ENCODE measurements at places on chromosomes 2 and 18.

- peak; percentile 3 for DNase-seq
Observed at GRCh38 chr2:203484266-203485112, 50.6 kb downstream of the RAPH1 start.

- DNase-seq = no peak
Observed at GRCh38 chr18:64333584-64333983, 184.7 kb upstream of the LINC00305 start.

DNA sequence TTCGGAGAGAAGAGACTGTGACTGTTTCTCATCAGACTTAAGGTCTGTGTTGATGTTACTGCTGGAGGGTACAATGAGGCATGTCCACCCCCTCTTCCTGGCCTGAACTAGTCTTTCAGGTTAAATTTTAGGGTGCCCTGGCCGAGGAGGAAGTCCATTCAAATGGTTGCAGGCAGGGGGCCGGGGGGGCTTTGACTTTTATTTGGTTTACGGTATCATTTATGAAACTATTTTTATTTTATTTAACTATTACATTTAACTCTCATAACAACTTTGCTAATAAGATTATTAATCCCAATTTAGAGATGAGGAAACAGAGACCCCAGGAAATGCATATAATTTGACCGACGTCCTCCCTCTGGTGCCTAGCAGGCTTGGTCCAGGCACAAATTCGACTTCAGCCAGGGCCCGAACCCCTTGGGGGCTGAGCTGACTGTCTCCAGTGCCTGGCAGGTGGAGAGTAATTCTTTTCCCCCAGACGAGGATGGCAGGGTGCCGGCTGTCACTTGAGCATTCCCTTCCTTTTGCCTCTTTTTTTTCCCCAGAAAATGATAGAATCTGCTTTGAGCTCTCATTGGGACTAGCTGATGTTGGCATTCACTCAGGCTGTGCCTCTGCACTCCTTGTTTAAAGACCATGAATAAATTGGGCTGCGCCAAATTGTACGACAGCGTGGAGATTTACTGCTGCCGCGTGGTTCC, 255.3 kb upstream of the SALL3 start:
- DNase-seq = no peak

- DNase-seq = no peak
Observed at GRCh38 chr2:55751966-55752365, 58.3 kb upstream of the PNPT1 start.

- no peak for DNase-seq
Observed at GRCh38 chr18:8503248-8503647, 106.0 kb upstream of the RAB12 start.

DNA sequence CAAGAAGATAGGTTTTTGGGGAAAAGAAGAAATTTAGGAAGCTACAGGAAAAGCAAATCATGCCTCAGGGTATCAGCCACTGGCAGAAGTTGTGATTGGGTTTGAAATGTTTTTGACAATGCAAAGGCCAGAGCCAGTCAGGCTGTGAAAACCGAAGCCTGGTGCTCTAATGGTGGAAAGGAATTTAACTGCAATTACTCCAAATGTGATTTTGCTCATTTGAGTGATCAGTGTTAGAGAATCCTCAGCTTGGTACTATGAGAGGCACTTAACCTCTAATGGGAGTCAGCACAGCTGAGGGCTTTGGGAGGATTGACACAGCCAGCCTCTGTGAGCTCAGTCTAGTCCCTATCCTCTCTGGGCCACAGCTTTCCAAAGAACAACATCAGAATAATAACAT, 176.5 kb downstream of the LRRTM1 start:
- no peak for DNase-seq

GRCh38 chr18:45637546-45638327, 22.5 kb downstream of the SLC14A2 start:
- DNase-seq = no peak

- DNase-seq = no peak
Observed at GRCh38 chr18:60017371-60017770, 117.6 kb downstream of the PMAIP1 start.

DNA sequence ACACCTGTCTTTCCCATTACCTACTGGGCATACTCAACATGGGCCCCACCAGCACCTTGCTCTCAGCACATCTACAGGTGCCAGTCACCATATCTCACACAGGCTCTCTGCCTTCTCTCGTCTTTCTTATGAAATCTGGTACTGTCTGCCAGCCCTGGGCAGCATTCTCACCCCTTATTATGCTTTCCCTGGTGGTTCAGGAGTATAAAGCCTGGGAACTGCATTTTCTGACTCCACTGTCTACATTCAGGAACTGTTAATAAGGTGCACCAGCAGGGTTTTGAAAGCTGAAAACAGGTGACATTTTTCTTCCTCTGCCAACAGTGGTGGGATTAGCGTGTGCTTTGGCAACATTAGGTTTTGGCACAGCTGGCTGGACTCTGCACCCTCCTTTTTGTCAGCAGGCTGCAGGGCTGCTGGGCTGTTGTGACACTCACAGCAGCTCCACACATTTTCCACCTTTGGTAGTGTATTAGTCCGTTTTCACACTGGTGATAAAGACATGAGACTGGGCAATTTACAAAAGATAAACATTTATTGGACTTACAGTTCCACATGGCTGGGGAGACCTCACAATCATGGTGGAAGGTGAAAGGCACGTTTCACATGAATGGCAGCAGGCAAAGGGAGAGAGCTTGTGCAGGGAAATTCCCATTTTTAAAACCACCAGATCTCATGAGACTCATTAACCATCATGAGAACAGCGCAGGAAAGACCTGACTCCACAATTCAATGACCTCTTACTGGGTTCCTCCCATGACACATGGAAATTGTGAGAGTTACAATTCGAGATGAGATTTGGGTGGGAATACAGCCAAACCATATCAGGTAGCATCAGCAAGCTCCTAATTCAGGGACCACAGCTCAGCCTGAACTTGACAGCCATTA, 343.1 kb upstream of the LYPD1 start:
- no peak for DNase-seq

GRCh38 chr2:144132357-144132756, 387.6 kb downstream of the ZEB2 start:
- DNase-seq = no peak

- peak; percentile 91 for DNase-seq
Observed at GRCh38 chr2:189783927-189784867, at the start of the genes ORMDL1 and PMS1. Gene ORMDL1, minus strand, starts transcription at chr2:189784339. Its CDS starts 1,744 bp downstream, at chr2:189782595. Gene PMS1, plus strand, starts transcription at chr2:189784450. Its CDS starts 7,360 bp downstream, at chr2:189791810.

- no peak for DNase-seq
Observed at GRCh38 chr18:22141211-22141610, 28.2 kb upstream of the GATA6 start.

GRCh38 chr2:86661333-86661732, 37.7 kb upstream of the RNF103 start:
- no peak for DNase-seq

- no peak for DNase-seq
Observed at GRCh38 chr2:241978670-241979069, 109.1 kb downstream of the RTP5 start.

- DNase-seq = no peak
Observed at GRCh38 chr2:201406077-201406662, 45.1 kb downstream of the TRAK2 start.

DNA sequence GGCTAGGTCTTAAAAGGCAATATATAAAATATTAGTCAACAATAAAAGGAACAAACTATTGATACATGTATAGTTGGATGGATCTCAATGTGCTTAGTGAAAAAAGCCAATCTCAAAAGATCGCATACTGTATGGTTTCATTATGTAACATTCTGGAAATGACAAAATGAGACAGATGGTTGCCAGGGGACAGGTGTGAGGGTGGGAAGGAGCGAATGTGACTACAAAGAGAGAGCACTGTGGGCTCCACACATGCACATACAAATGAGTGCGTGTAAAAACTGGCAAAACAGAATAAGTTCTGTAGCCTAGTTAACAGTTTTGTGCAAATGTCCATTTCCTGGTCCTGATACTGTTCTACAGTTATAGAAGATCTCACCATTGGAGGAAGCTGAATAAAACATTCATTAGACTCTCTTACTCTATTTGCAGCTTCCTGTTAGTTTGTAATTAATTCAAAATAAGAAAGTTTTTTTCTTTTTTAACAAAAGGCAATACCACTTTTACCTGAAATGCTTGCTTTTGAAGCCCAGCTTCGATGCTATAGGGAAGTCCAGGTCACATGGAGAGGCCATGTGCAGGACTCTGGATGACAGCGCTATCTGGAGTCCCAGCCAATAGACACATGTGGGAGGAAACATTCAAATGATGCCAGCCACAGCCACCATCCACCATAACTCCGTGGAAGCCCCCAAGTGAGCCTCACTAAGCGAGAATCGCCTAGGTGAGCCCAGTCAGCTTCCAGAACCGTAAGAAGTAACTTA, 21.0 kb upstream of the C2orf80 start:
- DNase-seq = no peak

DNA sequence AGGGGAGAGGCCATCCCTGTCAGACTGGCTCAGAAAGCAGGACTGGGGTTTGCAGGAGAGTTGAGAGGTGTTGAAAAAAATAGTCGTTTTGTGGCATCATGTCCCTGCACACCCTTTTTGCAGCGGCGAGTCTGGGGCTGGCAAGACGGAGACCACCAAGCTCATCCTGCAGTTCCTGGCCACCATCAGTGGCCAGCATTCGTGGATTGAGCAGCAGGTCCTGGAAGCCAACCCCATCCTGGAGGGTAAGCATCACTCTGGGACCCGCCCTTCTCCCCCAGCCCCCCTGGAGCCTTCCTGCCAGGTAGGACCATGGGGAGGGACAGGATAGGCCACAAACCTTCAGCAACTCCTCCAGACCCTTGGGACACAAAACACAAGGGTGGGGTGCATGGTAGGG, 34.2 kb downstream of the MYO7B start:
- no peak for DNase-seq

- DNase-seq = no peak
Observed at GRCh38 chr2:205403244-205403825, 279.0 kb upstream of the NRP2 start.

DNA sequence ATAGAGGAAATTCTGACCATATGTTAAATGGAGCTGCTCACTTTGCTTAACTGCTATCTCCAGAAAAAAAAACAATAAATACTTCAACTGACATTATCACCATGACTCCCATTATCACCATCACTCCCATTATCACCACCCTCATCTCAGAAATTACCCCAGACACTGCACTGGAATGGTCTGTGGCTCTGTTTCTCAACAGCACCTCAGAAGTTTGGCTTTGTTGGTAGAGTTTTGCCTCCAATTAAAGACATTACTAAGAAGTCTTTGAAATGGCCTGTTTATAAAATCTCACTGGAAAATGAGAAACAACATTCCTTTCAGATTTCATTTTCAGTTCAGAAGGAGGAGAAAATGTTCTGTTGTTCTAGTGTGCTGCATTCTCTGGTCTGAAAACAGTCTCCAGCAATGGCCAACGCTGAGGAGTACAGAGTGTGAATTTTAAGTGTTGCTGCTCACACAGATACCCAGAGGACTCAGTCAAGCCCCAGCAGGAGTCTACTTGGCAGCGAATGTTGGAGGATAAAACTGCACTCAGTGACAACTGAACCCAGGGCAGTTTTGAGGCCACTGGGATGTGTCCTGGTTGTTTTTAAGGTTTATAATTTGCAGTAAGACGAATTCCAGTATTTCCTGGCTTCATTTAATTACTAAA, 364.5 kb upstream of the CDH2 start:
- DNase-seq = no peak

- DNase-seq = no peak
Observed at GRCh38 chr2:178220814-178221213, 26.5 kb downstream of the OSBPL6 start.

GRCh38 chr18:80033181-80034067, 810 bp upstream of the RBFA start:
- peak; percentile 64 for DNase-seq

DNA sequence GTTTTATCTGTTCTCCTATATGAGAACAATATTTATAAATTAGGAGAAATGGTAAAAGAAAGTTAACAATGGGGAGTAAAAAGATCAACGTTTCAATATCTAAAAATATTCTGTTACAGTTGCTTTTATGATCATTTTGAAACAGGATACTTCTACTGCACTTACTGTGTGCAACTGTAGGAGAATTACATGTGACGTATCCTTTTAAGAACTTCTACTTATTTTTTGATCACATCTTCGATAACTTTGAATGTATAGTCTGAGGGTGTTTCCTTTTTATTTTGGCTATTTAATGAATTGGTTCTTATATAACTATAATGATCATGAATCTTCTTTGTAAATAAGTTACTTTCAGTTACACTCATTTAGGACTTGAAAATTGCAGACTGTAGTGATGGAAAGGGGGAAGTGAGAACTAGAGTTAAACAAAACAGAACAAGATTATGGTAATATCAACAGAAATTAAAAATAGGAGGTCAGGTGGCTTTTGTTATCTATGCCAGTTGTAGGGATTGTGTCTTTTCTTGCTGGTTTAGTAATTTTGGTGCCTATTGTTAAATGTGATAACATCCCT, 109.9 kb downstream of the MSTN start:
- DNase-seq = no peak

DNA sequence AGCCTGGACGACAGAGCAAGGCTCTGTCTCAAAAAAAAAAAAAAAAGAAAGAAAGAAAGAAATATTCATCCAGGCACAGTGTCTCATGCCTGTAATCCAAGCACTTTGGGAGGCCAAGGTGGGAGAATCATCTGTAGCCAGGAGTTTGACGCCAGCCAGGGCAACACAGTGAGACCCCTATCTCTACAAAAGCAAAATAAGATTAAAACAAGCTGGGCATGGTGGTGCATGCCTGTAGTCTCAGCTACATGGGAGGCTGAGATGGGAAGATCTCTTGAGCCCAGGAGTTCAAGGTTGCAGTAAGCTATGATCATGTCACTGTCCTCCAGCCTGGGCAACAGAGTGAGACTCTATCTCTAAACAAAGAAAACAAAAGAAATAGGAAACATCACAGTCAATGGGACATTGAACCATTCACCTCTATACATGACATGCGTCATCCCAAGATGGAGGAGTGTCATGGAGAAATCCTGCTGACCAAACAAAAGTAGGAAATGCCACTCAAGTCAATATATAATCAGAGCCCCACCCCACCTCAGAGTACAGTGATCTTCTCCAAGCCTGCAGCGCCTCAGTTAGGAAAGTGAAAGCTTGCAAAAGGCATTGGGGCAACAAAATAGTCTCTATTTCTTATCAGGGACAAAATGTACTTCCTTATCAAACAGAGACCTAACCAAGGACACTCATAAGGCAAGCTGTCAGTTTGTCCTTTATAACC, 9.8 kb downstream of the FEV start:
- DNase-seq = no peak

GRCh38 chr2:2178921-2179320, 152.2 kb downstream of the MYT1L start:
- DNase-seq = no peak

DNA sequence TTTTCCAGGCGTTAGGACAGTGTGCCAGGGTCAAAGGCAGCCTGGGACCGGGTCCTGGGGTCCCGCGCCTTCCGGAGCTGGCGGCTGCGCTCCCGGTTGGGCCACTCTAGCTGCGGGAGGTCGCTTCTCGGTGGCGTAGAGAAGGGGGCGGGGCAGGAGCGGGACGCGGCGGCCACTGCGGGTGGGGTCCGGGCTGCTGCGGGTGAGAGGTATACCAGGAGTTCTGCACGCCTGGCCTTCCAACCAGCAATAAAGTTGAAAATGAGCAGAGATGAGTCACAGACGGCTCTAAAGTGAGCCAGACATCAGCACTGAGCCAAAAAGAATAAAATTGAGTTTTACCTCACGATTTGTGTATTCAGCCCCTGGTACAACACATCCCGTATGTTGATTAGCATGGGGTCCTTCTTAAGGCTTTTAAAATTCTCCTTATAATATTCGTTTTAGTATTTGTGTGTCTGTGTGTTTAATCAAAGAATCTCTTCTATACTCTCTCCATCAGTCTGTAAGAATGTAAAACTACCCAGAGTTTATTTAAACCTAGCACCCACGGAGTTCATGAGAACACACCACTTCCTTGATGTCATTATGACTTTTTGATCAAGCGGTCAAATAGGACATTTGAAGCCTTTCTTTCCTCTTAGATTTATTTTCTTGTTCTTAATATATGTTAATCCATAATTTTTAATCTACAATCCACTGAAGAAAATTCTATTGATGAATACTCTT, at the start of gene C1GALT1C1L:
TSS of gene C1GALT1C1L (minus strand) at position 108 of the 729 bp plus-strand sequence. CDS start at position 1, 107 bp downstream.
- no peak for DNase-seq

Data from effector memory CD4-positive, alpha-beta T cell (primary cell).